ENCODE measurements at places on chromosomes 4 and X.

GRCh38 chr4:31045724-31046318, 325.7 kb downstream of the PCDH7 start:
- no peak for DNase-seq

DNA sequence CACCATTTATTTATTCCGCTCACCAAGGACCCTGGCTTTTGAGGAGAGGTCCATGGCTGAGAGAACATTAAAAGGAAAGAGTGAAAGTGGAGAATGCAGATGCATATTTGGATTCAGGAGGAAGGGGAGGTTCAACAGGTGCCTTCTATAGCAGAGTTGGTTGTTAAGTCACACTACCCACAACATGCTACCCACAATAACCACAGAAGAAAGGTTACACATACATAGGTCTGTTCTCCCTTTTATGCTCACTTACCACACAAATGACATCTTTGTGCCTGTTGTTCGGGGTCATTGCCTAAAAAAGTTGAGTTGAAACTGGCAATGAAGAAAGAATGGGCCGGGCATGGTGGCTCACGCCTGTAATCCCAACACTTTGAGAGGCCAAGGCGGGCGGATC, 587.4 kb downstream of the RPA4 start:
- no peak for DNase-seq

GRCh38 chr4:64230709-64231310, 178.4 kb downstream of the TECRL start:
- no peak for DNase-seq

DNA sequence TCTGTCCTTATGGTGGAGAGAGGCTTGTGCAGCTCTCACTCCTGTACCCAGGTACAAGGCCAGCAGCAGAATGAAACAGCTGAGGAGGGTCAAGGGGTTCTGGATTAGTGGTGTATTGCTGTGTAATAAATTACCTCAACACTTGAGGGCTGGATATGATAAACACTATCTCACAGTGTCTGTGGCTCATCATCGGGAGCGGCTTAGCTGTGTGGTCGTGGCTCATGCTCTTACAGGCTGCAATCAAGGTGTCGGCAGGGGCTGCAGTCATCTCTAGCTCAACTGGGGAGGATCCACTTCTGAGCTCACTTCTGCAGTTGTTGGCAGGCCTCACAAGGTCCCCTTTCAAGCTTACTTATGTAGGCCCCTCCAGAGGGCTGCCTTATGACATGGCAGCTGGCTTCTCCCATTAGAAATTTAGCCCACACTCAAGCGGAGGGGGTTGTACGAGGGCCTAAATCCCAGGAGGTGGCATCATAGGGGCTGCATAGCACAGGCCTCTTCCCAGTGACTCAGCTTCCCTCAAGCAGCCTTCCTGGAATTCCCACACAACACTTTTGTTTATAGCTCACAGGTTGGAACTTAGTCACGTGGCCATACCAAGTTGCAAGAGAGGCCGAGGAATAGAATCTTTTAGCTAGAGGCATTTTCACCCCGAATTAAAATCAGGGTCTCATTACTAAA, 148.2 kb upstream of the RPS6KA3 start:
- no peak for DNase-seq

GRCh38 chr4:25180524-25181131, 20.4 kb upstream of the SEPSECS start:
- no peak for DNase-seq

DNA sequence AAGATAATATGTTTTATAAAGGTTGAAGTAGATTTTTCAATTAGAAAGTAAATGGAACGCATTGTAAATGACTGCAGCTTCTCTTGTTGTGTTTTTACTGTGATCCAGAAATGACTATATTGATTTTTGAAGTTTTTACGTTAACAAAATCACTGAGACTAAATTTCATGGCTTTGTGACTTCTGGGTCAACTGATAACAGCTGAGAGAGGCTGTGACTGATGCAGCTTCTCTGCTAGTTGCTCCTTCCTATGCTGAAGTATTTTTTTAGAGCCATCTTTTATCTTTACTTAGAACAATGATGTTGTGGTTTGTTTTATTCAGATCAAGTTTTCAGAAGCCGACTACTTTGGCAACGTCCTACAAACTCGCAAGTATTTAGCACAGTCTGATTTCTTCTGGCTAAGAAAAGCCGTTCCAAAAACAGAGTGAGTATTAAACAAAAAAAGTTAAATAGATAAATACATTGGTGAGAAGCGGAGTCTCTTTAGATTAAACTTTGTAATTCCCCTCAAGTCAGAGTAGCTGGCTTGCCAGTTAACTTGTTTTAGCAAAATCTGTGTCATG, 94.7 kb upstream of the CBLL2 start:
- DNase-seq = no peak

GRCh38 chr4:112589206-112589605, 47.5 kb downstream of the ZGRF1 start:
- no peak for DNase-seq

GRCh38 chrX:22323541-22323940, 50.8 kb downstream of the CBLL2 start:
- no peak for DNase-seq

DNA sequence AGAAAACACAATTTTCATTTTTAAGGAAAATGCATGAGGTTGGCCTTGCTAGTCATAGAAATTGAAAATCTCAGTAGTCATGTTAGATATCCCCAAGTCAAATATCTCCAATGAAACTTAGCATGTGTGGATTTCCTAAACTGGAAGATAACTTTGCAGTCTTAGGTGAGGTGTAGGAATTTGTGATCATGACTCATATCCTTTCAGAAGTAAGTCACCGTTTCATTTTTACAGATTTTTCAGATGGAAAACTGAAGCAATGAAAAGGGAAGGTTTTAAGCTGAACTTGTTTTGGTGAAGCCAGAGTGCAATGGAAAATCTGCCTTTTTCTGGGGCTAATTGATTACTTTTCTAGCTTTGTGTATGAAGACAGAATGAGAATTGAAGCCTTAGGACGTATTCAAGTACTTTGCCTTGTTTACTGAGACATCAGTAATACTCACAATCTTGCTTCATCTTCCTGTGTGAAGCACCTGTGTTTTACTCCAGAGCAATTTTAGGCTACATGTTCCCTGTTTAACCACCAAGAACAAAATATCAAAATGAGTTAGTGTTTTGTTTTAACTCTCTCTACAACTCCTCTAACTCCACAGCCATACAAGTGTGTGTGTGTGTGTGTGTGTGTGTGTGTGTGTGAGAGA, 1662.8 kb upstream of the ADGRL3 start:
- DNase-seq = no peak

- no peak for DNase-seq
These were observed 13.3 kb downstream of the NKX3-2 start for GRCh38 chr4:13530823-13531624.

DNA sequence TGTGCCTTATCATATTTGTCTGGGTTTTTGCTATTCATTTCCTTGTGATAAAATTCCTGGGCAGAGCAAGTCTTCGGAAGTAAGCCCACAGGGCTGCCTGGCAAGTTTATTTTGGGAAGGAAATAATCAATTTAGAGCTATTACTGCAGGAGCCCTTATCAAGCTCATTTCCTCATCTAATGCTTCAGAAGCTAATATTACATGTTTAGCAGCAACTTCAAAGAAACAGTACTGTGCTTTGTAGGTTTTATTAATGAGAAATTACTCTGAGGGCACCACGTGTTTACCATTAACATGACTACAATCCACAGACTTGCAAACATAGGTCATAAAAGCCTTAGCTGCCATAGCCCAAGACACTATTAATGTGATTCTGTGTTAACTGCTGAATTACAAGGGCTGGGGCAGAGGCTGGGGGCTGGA, 540.0 kb downstream of the SPRY1 start:
- no peak for DNase-seq

GRCh38 chr4:152158225-152158624, 377.7 kb downstream of the FBXW7 start:
- DNase-seq = no peak

- no peak for DNase-seq
These were observed 9.2 kb downstream of the PALLD start for GRCh38 chr4:168506014-168506413.

DNA sequence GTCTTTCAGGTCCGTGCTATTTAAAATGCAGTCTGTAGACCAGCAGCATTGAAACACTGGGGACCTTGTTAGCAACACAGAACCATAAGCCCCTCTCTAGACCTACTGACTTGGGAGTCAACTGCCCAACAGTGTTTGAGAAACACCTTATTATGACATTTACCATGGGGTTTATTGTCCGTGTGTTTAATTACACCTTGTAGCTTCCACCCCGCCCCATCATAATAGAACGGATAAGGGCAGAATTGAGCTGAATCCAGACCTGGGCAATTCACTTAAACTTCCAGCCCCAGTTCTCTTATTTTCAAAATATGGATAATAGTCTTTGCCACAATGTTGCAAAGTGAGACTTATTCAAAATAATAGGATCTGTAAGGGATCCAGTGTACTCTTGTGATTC, 30.6 kb upstream of the CLNK start:
- DNase-seq = no peak

GRCh38 chrX:46178763-46179162, 366.5 kb downstream of the ZNF674 start:
- no peak for DNase-seq

DNA sequence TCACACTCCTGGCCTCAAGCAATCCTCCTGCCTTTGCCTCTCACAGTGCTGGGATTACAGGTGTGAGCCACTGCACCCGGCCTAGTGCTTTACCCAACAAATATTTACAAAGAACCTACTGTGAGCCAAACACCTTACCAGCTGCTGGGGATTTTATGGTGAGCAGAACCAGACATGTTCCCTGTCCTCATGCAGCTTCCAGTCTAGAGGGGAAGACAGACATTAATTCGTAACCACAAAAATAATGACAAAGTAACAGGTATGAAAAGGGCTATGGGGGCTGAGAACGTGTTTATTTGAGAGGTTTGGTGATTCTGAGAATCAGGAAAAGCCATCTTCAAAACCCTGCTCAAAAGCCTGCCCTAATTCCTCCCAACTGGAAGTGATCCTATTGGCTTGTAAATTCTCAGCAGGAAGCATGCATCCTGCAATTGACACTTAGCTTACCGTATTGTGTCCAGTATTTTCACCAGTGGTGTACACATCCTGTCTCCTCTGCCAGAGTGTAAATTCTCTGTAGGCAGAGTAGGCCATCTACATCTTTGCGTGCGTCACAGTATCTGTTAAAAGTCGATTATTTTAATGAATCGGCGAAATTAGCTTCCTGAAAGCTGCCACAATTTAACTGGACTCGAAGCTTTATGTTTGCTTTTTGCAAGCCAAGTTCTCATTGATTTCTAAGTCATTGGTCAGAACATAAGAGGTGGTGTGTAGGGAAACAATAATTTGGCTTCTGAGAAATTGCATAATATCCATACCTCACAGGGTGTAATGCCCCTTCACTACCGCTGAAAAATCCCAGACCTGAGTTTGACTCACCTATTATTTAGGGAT, 67.0 kb downstream of the TMEM156 start:
- no peak for DNase-seq

Measured in stimulated activated CD8-positive, alpha-beta memory T cell treated with anti-CD3 and anti-CD28 coated beads, Interleukin-7, amount 100 ng/mL, for 1 hour (primary cell).